Thoracic aorta (tissue), 2 donors: ENCODE measurements at places on chromosomes 11 and 22.

DNA sequence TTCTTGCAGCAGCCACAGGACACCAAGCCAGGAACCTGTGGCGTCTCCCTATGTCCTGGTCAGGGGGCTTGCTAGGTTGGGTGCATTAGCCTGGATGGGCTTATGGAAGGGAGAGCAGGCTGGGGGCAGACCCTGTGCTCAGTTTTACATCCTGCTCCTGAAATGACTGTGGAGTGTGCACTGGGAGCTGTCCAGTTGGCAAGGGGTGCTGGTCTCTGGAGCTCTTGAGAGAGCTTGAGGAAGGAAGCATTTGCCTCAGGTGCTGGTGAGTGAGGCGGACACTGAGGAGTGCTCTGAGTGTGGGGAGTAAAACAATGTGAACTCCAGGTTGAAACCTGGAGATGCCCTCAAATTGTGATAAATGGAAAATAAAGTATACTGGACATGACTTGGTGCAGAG lies 3.4 kb downstream of the SCGB1D4 start:
- no peak for DNase-seq

DNA sequence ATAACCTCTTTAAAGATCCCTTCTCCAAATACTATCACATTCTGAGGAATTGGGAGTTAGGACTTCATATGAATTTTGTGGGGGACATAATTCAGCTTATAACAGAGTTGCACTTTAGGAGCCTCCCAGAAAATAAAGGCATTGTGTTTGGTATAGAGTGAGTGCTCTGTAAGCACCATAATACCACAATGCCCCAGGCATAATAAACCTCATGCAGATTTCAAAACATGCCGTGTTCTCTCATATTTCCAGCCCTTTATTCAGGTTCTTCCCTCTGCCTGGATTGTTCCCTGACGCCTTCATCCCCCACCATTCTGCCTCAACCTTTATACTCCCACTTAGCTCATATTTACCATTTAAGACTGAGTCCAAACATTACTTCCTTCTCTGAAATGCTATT lies 398.8 kb upstream of the FAT3 start:
- DNase-seq: no peak

DNA sequence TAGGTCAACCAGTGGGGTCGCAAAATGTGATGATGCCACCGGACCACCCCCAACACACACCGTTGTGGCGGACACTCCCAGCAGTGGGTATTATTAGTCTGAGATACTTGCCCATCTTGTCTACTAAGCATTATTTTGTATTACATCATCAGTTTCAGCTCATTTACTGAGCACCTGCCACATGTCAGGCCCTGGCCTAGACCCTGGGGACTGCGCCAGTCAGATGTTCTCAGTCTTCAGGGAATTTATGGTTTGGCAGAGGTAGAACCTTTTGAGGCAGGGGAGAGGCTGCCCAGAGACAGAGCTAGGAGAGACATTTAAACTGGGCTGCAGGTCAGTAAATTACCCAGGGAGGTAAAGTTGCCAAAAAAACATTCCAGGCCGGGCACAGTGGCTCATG lies 43.1 kb upstream of the GCAT start:
- DNase-seq: no peak

DNA sequence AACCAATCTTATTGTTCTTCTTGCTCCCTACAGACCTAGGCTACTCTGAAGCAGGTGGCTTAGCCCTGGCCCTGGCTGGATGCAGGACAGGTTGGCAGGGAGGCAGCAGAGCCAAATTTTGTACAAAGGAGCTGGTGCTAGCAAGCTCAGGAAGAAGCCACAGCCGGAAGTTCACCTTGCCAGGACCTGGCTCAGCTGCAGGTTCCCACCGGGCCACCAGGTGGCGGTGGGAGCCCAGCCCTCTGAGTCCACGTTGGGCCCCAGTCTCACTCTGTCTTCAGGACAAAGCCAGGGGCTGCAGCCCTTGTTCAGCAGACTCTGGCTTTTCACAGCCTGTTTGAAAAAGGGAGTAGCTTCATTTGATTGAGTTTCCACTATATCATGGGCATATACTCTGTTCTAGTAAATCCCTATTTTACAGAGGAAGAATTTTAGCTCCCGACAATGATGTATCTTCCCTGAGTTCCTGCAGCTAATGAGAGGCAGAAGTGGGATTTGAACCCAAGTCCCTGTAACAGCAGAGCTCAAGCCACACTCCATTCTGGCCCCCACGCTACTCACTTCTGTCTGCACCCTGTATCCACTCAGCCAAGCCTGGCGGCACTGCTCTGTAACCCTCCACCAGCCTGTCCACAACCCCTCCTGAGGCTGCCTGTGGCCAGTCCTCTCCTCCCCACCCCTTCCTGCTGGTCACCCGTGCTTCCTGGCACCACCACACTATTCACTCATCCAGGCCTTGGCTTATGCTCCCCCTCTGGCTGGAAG lies 3.3 kb downstream of the TKFC start:
- no peak for DNase-seq

GRCh38 chr11:47267876-47268275 lies 2.1 kb upstream of the MADD start:
- DNase-seq: no peak

DNA sequence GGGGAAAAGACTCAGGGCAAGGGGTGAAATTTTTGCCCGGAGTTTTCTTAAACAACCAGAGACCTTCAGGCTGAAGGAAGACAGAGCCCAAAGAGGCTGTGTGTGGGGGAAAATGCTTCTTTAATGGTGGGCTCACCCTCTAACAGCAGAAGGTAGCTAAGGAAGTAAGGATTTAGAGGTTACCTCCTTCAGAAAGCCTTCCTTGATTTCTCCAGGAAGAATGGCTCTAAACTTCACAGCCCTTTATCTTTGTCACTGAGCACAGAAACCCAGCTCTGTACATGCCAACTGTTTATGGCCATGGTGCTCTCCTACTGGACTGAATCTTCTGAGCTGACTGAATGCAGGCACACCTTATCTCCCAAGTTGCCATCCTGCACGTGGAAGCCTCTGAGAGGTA lies 196.0 kb downstream of the TENM4 start:
- DNase-seq: no peak

DNA sequence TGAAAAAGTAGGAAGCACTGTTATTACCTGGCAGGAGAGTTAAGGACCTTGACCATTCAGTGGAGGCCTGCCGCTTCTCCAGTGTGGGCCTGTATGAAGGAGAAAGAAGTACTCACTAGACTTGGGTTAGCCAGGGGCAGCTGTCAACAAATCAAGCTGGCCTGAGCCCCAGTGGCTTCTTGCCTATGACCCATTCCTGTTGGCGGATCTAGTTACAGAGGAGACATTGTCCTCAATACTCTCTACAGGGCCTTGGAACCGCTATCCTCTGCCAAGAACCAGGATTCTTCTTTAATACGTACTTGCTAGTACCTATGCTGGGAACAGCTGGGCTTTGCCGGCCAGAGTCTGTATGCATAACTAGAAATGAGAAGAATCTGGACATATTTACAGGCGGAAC lies 68.1 kb downstream of the ALX4 start:
- no peak for DNase-seq

GRCh38 chr11:95241681-95242081 lies 10.7 kb upstream of the SESN3 start:
- DNase-seq: no peak

DNA sequence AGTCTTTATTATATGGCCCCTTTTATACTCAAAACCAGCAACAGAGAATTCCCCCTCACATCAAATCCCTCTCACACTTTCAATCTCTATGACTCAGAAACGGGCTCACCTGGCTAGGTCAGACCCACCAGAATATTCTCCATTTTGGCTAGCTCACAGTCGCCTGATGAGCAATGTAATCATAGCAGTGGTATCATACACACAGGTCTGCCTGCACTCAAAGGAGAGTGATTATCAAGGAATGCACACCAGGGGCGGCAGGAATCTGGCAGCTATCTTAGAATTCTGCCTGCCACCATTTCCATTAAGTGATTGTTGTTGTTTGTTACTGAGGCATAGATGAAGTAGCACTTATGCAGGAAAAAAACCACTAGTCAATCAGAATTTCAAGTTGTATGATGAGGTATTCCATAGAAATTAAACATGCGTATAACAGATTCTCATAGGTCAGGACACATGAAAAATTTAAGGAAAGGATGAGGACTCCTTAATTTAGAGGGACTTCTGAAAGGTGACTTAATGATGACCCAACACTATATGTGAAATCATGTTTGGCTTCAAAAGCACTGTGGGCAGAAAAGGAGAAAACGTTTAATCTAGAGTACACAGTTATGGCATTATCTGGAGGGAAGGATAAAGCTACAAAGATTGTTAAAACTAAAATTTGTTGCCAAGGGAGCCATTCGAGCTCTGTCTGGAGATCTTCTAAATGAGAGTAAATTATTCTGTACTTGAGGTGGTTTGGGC lies 185.8 kb upstream of the DDI1 start:
- no peak for DNase-seq

DNA sequence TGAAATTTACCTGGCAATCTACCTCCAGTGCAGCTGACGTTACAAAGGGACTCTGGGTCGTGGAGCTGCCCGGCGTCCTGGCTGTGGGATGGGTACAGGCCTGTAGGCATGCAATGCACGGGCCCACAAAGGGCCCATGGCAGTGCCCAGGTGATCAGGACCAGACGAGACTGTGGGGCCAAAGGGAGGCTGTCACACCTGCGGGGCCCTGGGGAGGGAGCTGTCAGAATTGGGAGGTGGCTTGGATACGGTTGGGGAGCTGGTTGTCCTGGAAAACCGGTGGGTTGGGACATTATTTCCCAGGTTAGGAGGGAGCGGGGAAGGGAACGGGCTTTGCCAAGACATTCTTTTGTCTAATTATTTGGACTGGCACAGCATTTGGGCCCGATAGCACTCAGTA lies 958.5 kb downstream of the BRD1 start:
- DNase-seq: no peak

DNA sequence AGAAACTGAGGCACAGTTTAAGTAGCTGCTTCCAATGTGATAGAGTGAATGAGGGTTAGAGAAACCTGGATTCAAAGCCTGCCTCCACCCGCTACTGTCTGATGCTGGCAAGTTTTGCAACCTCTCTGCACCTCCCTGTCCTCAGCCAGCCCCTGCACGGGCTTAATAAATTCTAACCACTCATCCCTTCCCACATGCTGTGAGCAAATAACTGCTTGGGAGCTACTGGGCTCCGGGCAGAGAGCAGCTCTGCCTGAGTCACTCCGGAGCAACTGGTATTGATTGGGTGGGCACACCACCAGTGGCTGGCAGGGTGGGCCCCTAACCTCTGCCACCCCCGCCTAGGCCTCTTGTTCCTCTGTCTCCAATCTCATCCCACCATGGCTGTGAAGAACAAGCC lies 104.3 kb upstream of the SYT13 start:
- no peak for DNase-seq

DNA sequence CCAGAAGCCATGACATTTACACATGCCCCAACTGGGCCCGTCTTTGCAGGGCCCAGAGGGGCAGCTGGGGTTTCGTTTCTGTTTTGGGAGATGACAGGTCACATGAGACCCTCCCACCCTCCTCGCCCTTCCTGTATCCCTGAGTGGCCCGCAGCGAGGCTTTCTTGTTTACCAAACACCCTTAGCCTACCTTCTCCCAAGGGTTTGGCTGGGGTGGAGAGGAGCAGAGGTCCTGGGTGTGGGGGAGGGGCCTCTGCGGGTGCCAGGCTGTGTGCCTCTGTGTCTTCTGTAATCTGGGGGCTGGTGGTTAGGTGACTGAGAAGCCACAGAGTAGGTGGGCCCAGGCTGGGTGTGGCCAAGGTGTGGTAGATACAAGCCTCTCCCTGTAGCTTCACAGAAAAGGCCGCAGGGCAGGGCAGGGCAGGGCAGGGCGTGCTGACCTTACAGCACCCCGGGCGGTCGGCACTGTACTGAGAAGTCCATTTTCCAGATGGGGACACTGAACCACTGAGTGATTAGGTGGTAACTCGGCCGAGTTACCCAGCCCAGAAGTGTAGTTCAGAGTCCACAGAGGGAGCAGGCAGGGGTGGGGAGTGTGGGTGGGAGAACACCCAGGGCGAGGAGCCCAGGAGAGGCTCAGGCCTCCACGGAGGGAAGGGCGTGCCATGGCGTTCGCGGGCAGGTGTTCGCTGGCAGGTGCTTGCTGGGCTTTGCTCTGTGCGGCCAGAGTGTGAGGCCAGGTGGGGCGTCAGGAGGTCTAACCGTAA lies 8.7 kb downstream of the PRR5 start:
- DNase-seq: no peak

GRCh38 chr11:35398881-35399280 lies 20.5 kb downstream of the SLC1A2 start:
- DNase-seq: no peak

DNA sequence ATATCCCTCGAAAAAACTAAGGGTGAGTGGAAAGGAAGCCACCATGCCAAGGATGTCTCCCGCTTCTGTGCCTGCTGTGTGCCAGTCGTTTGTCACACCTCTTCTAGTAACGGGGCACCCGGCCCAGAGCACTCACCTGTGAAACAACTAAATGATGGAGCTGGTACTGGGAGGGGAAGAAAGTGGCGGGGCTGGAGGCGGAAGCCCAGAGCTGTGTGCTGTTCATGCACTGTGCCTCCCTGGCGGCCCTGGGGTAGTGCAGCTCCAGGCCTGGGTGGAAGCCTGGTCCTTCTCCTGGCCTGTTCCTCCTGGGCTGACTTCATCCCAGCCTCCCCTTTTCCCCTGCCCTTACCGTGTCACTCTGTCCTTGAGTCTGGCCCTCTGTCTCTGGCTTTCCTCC lies 130.2 kb downstream of the CEP164 start:
- DNase-seq: no peak

- no peak for DNase-seq
These were observed 72.6 kb upstream of the CADM1 start for GRCh38 chr11:115576606-115577380.

DNA sequence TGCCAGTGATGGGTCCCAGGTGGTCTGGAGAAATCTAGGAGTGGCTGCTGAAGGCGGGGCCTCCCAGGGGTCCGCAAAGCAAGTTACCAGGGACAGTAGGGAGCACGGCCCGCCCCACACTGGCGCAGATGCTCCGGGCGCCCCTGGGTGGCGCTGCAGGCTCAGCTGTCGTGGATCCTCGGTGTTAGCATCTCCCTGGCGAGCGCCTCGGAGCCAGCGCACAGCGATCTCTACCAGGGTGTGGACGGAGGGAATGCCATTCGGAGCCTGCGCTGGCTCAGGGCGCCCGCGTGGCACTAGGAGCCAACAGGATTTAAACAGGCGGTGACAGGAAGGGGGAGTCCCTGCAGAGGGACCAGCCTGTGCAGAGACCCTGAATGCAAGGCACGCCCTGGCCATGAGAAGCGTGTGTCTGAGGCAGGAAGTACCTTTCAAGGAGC lies 20.2 kb downstream of the FADS3 start:
- peak; percentile 48 for DNase-seq

GRCh38 chr11:2664791-2665525 lies 34.8 kb downstream of the KCNQ1OT1 start:
- DNase-seq: no peak

DNA sequence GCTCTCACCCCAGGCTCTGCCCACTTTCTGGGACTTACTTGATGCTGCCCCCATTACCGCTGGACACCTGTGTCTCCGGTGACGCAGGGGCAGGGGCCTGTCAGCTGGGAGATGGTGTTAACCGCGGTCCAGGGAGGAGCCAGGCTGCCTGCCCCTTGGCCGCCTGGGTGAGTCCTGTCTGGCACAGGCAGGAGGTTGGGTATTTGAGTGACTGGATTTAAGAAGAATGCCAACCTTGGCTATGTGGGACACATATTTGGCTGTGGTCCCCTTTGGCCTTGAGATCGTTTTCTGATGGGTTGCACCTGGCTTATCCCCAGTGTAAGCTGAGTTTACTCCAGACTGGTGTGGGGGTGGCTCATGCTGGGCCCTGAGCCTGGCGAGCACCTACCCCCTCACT lies 2.5 kb downstream of the MUC6 start:
- DNase-seq: no peak
